Spleen (tissue), 13 donors: ENCODE measurements at places on chromosomes 1 and 21. TPM values are rescaled to one million over a fixed set of nuclear protein-coding genes. Genes with fewer than 3 reads are reported as not detected.

DNA sequence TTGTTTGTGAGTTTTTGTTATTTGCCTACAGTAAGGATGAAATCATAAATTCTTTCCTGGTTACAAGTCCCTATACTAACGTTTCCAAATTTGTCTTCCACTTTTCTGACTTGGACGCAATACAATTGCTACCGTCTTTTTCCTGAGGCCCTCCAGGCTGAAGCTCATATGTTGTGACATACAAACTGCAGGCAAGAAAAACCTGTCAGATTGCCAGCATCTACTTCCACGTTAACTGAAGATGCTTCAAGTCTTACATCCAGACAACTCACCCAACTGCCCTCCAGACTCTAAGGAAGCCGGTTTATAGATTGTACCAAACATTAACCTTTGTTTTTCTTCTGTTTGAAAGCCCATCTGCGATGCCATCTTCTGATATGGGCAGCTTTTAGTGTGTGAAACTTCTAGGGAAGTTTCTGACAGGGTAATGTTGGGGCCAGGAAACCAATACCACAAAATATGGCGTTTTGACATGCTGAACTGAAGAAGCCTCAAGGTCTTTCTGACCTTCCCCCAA, 21.4 kb upstream of the RNF11 start:
- DNase-seq = no peak
- no peak overlapping the region for H3K27ac ChIP-seq
- no peaks in the 10 kb centered on the region for H3K36me3 ChIP-seq
- no peak overlapping the region for H3K4me3 ChIP-seq

The HRNR gene
- under 0.01 TPM for polyA plus RNA-seq

The FCGR3A gene
- polyA plus RNA-seq = 91.8 TPM

The SLC22A15 gene
- 1.2 TPM for polyA plus RNA-seq

DNA sequence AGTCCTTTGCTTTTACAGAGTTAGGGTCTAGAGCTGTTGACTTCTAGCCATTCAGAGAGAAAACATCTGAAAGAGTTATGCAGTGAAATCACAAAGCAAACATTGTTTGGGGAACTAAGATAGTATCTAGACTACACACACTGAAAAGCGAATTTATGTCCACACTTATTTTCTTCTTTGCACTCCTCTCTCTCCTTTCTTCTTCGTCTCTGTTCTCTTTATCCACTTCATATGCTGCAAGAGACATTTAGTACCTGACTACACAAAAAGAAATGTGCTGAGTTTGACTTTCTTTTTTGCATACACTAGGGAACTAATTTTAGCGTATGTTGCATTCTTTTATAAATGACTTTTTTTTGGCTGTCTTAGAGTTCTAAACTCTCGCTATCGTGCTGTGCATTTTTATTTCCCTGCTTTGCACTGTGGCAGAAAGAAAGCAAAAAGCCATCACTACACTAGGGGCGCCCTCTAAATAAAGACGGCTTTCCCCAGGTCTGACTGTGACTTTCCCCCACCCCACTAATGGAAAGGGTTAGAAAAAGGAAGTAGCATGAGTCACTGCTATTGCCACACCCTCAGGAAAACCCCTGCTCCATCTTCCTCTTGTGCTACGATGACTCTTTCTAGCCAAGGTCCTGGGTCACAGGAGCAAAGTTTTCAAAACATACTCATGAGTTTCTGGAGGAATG, 65.7 kb downstream of the MAP3K7CL start:
- DNase-seq = no peak
- no peaks in the 10 kb centered on the region for H3K27me3 ChIP-seq
- H3K4me1 ChIP-seq = peaks cover 17% of the 10 kb centered on the region
- peak overlapping the region; percentile 58 for H3K27ac ChIP-seq
- H3K36me3 ChIP-seq = no peaks in the 10 kb centered on the region

The JAM2 gene
- 1.6 TPM for polyA plus RNA-seq

- H3K4me3 ChIP-seq = no peak overlapping the region
- H3K36me3 ChIP-seq = no peaks in the 10 kb centered on the region
- no peaks in the 10 kb centered on the region for H3K27me3 ChIP-seq
- no peak for DNase-seq
Observed at GRCh38 chr21:34928637-34929036, 120.5 kb downstream of the RUNX1 start.

DNA sequence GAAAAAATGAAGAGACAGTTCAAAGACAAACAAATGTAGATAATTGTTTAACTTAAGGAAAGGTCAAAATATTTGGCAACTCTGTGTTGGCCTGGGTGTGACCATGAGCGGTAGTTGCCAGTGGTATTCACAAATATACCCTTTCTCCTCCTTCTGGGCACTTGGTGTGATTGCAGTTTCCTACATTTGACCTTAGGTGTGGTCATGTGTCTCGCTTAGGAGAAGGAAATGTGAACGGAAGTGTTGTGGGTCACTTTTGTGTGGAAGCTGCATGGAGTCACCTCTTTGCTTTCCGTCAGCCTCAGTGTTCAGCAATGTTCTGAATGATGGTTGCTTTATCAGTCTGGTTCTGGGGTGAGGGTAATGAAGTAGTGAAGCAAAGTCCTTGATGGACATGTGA, 3.4 kb upstream of the PCSK9 start:
- H3K27ac ChIP-seq = no peak overlapping the region
- peaks cover 40% of the 10 kb centered on the region for H3K4me1 ChIP-seq
- H3K4me3 ChIP-seq = no peak overlapping the region
- DNase-seq = no peak

DNA sequence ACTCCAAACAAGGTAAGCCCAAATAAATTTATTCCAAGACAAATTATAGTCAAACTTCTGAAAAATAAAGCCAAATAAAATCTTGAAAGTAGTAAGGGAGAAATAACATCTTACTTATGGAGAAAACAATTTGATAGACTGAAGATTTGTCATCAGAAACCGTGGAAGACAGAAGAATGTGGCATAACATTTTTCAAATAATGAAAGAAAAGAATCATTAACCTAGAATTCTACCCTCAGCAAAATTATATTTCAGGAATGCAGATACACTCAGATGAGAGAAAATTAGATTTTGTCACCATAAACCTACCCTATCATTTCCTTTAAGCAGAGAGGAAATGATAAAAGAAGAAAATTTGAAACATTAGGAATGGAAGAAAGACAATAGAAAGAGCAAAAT, 27.3 kb upstream of the PADI1 start:
- H3K27me3 ChIP-seq = no peaks in the 10 kb centered on the region
- no peak for DNase-seq
- H3K36me3 ChIP-seq = no peaks in the 10 kb centered on the region
- no peak overlapping the region for H3K4me3 ChIP-seq

The FOXD2 gene
- 0.09 TPM for polyA plus RNA-seq

GRCh38 chr1:107549152-107549810, 408.4 kb downstream of the NTNG1 start:
- H3K36me3 ChIP-seq = no peaks in the 10 kb centered on the region
- DNase-seq = no peak
- no peak overlapping the region for H3K27ac ChIP-seq

- H3K4me1 ChIP-seq = no peaks in the 10 kb centered on the region
- no peaks in the 10 kb centered on the region for H3K27me3 ChIP-seq
- H3K36me3 ChIP-seq = no peaks in the 10 kb centered on the region
- no peak for DNase-seq
Observed at GRCh38 chr1:213883618-213884017, 104.2 kb upstream of the PROX1 start.

The MFAP2 gene
- 3.9 TPM for polyA plus RNA-seq

The TCP10L gene
- 0.58 TPM for polyA plus RNA-seq

GRCh38 chr21:34705011-34705410, 36.2 kb downstream of the CLIC6 start:
- no peaks in the 10 kb centered on the region for H3K36me3 ChIP-seq
- no peak for DNase-seq
- H3K27me3 ChIP-seq = peaks cover 4% of the 10 kb centered on the region
- no peaks in the 10 kb centered on the region for H3K4me1 ChIP-seq
- H3K4me3 ChIP-seq = no peak overlapping the region

DNA sequence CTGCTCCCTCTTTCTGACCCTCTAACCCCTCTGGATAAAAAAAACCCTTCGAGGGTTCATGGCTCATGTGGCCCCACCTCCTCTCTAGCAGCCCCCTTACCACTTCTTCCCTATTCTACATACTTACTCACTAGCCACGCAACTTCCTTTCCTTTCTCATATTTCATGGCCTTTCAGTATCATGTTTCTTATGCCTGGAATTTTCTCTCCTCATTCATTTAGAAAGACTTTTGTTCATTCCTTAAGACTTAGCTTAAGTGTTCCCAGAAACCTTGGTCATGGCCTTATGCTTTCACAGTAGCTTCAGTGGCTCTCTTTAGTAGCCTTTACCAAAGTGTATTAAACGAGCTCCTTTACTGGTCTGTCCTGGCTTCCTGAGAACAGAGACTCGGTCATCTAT, 6.1 kb downstream of the ACP6 start:
- no peak overlapping the region for H3K27ac ChIP-seq
- H3K4me3 ChIP-seq = no peak overlapping the region
- H3K27me3 ChIP-seq = no peaks in the 10 kb centered on the region
- DNase-seq = no peak
- peaks cover 8% of the 10 kb centered on the region for H3K36me3 ChIP-seq

DNA sequence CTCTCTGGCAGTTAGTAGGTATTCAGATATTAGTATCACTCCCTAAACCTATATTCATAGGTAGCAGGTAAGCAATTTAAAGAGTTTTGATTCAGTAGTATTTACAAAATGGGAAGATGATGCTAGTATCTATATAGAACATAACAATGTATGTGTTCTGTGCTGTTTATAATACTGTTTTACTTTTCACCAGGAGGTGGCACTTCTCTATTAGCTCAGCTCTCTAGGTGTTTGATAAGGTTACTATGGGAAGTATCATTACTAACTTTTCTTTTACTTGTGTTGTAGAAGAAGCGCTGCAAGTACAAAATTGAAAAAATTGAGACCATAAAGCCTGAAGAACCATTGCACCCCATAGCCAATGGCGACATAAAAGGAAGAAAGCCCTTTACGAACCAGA, 49.4 kb upstream of the FASLG start:
- no peaks in the 10 kb centered on the region for H3K27me3 ChIP-seq
- H3K36me3 ChIP-seq = peaks cover 70% of the 10 kb centered on the region
- H3K4me3 ChIP-seq = no peak overlapping the region
- no peaks in the 10 kb centered on the region for H3K4me1 ChIP-seq

The CFHR4 gene
- polyA plus RNA-seq = not detected

The FCGR3B gene
- 29.2 TPM for polyA plus RNA-seq

DNA sequence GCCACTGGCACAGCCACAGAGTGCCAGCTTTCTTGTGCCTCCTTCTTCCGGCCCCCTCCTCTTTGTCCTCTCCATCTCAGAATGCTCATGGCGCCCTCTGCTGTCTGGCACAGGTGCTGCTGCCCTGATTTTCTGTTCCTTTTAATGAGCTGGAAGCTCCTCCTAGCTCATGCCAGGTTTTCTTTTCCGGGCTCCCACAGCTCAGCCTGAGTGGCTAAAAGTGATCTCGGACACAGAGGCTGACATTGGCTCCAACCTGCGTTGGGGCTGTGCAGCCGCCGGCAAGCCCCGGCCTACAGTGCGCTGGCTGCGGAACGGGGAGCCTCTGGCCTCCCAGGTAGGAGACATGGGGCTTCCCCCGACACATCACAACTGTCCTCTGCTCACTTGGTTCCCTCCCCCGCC, 18.7 kb downstream of the CNTN2 start:
- DNase-seq = peak; percentile 84
- no peaks in the 10 kb centered on the region for H3K36me3 ChIP-seq
- peaks cover 9% of the 10 kb centered on the region for H3K4me1 ChIP-seq
- no peak overlapping the region for H3K4me3 ChIP-seq

The UTS2 gene
- 0.45 TPM for polyA plus RNA-seq

The EFNA1 gene
- polyA plus RNA-seq = 7.8 TPM
